Renal cortex interstitium (tissue), 15 donors: ENCODE measurements at places on chromosomes 3 and 15. TPM values are rescaled to one million over a fixed set of nuclear protein-coding genes. Genes with fewer than 3 reads are reported as not detected.

The SLC2A2 gene
- 27.6 TPM for polyA plus RNA-seq

The CNTN4 gene
- polyA plus RNA-seq: 36.4 TPM

DNA sequence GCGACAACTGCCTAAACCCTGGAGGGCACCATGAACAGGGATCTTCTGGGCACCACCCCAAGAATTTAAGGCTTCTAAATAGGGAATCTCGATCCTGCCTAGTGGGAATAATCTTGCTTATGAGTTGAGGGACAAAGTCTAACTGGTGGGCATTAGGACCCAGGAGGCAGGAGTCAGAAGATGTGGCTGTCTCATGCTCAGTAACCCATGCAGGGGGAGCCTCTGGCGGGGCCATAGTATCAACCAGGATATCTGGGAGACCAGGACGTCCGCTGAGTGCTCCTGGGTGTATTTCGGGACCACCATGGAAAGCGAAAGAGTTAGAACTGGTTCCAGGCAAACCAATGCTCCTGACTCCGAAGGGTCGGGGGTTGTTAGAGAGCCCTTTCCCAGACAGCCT lies 356.1 kb downstream of the OTOL1 start:
- DNase-seq: no peak

- no peak for DNase-seq
Measured at GRCh38 chr15:81268881-81269601, 54.9 kb downstream of the STARD5 start.

DNA sequence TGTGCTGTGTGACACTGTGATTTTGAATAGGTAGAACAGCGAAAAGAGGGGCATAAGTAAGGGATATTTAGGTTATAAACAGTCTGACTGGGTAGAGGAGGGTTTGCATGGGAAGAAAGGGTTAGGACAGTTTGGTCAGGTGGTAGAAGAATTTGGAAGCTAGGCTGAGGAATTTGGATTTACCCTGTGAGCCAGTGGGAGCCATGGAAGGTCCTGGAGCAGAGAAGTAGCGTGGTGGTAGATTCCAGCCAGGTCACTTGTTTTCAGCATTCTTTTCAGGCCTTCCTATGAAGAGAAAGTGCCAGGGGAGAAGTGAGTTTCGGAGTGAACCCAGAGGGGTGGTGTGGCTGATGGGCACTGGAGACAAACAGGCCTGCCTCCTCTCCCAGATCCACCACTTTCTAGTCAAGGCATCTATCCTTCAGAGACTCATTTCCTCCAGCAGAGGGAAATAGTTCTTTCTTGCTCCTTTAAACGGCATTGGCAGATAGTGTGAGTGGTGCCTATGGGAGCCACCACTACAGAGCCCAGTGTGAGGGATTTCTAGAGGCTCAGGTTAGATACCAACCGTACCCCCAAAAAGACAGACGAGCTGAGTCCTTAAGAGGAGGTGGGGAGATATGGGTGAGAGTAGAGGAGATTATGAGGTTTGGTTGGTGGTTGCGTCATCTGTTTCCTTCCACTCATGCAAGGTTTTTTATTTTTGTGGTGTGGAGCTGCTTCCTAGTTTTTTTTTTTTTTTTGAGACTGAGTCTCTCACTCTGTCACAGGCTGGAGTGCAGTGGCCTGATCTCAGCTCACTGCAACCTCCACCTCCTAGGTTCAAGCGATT lies 21.2 kb downstream of the PXK start:
- DNase-seq: no peak

DNA sequence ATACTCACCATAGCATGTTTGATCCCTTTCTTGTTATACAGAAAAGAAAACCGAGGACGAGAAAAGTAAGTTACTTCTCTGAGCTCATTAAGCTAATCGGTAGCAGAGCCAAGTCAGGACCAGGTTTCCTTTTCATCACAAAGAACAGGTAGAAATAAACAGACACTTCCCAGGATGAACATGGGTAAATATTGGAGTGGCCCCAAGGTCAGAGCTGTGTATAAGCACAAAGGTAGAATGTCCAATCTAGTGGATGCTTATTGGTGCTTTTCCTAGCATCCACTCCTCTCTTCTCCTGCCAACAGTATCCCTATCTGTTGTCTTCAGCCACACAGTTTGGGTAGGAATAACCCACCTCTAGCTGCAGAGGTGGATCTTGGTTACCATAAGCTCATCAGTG lies 52.8 kb upstream of the THUMPD3 start:
- no peak for DNase-seq

DNA sequence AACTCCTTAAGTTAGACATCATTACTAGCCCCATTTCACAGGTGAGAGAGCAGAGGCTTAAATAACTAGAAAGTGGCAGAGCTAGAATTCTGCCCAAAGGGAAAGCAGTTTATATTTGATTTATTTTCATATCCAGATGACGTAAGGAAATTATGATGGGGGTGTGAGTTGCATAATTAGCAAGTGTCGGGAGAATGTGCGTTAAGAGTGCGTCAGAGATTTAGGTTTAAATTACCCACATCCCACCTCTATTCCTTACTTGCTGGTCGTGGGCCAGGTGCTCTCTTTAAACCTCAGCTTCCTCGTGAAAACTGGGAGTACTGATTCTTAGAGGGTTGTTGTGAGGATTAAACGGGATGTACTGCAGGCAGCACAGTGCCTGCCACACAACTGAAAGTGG lies 32.3 kb downstream of the FSTL1 start:
- DNase-seq: no peak

DNA sequence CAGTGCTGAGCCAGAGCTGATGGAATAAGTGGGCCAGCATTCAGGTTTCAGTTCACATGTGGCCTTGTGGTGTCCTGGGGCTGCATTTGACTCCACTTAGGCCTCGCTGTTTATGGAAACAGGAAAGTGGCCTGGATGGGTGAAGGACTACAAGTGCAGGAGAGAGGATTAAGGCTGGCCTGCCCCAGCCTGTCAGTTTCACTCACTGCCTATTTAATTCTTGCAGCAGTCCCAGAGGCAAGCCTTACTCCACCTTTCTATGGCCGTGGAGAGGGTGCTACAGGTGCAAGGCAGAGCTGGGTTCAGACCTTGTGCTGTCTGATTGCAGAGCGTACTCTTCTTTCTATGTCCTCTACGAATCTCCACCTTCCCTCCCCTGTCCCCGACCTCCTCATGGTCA lies 37.7 kb downstream of the ABHD17C start:
- DNase-seq: no peak

DNA sequence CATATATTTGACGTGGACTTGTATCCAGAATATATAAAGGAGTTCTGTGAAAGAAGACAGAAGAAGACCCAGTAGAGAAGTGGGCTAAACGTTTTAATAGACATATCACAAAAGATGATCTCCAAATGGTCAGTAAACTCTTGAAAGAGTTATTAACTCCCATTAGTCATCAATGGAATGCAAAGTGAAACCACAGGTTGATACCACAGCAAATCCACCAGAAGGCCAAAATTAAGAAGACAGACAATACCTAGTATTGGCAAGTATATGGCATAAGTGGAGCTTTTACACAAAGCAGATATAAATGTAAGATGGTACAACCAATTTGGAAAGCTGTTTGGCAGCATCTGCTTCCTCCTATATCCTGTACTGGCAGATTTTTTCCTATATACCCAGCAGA lies 6.0 kb downstream of the SPATA16 start:
- no peak for DNase-seq

DNA sequence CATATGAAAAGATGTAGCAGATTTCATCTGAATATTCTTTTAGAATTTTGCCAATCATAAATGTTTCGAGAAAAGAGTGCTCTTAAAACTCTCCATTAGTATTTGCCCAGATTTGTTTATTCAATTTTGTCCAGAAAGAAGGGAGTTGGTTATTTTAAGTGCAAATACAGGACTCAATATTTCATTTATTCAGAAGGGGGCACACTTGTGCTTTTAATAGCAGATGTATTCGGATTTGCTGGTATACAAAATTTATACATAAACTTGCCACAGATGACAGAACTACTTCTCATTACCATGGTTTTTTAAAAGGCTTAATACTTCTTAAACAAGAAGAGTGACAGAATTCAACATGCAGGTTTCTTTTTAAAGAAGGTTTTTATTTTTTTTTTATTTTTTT lies 69.8 kb upstream of the GRM7 start:
- no peak for DNase-seq

- no peak for DNase-seq
Measured at GRCh38 chr3:81395739-81396513, 365.5 kb downstream of the GBE1 start.

GRCh38 chr15:31362886-31363285 lies 36.3 kb downstream of the KLF13 start:
- DNase-seq: no peak
